AG04449 (cell line): ENCODE measurements at places on chromosomes 12 and 14.

DNA sequence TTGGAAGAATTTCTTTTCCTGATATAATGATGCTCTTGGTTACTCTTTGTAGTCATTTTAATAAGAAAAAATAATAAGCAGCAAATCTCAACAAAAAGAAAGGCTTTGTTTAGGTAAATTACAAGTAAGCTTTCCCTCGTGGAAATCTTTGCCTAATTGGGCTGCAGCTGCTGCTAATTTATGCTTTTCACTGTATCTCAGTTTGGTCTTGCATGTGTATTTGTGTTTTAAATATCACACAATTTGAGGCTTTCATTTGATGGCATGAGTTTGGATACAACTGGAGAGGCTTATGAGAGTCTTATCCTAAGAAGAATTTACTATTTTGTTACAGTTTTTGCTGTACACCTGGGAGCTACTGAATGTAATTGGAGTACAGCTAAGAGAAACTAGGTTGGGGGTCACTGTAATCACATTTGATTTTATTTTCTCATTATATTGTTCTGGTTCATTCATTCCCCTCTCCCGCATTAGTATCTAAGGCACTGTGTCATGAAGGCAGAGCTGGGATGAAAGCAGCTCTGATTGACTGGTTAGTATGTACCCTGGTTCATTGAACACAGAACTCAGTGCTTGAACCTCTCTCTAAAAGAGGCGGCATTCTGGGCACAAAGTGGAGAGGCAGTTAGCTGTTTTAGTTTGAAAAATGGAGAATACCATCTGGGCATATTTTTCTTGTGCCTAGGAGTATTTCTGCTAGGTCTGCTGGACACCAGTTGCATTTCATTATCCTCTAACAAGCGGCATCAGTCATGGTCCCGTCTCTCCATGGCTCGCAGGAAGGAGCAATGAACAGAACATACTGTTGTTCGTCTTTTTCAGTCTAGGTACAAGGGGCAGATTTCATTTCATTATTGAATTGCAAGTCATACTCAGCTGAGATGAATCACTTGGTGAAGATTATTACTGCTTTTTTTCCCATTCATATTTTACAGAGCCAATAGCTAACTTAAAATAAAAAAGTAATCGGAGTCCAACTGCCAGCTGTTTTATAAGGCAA, 118.0 kb upstream of the TMEM260 start:
- DNase-seq: no peak

DNA sequence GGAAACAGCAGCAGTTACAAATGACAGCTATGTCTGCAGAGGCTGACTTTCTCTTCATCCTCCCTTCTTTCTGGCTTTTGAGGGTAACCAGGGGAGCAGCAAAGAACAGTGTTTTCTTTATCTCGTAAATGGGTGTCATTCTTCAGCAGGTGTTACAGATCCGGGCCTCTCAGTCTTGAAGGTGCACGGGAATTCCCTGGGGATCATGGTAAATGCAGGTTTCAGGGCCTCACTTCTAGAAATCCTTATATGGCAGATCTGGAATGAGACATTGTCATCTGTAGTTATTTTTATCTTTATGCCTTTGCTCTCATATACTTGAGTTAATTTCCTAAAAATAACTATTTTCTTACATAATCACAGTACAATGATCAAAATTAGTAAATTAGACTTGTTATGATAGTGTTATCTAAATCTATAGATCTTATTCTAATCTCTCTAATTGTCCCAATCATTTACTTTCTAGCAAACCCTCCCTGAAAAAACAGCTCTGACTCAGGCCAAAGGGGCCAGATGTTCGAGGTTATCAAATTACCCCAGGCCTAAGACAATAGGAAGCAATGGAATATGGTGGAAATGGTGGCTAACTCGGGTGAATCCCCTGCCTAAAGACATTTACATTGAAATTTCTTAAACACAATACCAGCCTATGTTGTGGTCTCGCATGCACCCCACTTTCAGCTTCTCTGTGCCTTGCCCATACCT, 145.0 kb downstream of the CAND1 start:
- no peak for DNase-seq

GRCh38 chr12:98757455-98757854, 112.4 kb downstream of the APAF1 start:
- DNase-seq: no peak

DNA sequence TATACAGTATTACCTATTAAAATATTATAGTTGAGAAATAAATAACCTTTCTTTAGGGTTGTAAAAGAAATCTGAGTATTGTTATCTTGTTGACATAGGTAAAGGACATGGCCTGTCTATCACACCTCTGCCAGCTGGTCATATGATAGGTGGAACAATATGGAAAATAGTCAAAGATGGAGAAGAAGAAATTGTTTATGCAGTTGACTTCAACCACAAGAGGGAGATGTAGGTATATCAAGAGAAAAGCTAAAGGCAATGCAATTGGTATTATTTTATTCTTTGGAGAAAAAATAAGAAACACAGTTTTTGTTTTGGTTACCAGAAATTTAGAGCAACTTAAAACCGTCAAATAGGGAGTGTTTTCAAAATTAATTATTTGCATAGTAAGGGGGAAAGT, 13.5 kb downstream of the CPSF2 start:
- DNase-seq: no peak

DNA sequence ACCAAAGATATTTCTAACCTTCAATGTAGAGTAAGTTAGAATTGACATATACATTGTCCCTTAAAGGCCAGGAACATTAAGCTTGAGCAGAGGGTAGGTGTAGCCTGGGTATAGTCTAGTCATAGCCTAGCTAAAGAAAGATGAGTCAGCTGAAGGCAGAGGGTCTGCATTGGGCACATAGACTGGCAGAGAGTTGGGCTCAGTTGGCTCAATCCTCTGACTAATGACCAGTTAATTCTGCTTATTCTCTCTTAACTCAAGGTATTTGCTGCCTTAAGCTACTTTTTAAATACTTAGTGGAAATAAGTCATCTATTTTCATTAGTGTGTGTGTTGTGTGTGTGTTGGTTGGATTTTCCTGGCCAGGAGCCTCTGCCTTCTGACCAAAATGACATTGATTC, 467.1 kb downstream of the RAD51B start:
- no peak for DNase-seq

DNA sequence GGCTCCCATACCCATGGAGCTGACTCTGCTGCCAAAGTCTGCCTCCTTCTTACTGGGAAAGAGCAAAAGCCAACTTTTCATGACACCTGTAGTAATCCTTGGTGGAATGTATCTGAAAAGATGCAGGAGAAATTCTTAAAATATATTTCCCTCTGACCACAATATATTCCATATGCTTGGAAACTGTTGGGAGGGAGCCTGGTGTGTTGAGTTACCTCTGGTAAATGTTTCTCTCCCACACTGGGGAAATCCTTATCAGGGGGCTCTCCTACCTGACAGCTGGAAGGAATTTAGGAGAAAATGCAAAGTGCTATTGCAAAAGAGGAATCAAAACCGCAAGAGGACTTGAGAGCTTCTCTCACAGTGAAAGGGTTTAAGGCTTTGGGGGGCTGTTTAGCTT, 139.4 kb downstream of the TBX5 start:
- DNase-seq: no peak

- no peak for DNase-seq
Measured at GRCh38 chr12:67940780-67941243, 48.4 kb upstream of the IFNG-AS1 start.

DNA sequence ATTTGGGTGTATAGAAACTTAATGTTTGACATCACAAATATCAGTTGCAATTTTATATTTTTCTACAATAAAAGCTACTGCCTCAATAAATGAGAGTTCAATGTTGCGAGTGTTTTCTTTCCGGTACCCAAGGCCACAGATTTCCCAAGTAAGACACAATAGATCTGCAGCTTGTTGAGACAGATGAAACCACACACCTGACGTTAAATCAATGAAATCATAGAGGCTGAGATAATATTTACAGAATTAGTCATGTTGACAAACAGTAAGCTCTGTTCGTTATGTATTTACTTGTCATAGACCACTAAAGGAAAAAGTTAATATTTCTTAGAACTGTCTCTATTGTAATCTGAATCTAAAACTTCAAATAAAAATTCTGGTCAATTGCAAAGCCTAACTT, 49.2 kb upstream of the PTHLH start:
- DNase-seq: no peak

DNA sequence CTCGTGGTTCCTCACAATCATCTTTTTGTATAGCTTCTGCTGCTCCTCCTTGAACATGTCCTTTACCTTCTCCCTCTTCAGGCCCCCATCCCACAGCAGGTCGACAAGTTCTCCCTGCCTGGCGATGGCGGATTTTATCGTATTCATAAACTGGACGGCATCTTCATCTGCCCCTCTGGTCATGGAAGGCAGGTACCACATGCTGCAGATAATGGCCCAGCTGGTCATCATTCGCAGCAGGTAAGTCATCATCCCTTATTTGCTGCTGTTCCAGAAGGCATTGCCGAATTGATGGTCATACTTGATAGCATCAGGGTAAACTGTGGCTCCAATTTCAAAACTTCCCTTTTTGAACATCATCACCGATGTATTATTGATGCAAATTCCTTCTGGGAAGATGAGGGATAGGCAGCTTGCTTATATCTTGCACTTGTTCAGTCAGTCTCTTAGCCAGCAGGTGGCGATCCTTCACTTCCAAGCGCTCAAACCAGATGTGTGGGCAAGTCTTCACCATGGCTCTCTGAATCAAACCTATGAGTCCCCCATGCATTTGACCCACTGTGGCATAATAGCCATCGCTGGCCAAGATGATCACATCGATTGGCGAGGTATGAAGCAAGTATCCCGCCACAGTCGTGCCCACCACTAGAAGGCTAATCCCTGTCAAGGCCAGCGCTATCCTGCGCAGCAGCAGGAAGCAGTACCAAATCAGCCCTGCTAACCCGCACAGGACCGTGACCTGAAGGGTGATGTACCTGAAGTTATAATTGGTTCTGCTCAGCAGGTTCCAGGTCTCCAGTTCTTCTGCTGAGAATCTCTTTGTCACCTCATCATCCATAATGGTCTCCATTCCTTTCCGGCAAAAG, 381.5 kb upstream of the STXBP6 start:
- no peak for DNase-seq

DNA sequence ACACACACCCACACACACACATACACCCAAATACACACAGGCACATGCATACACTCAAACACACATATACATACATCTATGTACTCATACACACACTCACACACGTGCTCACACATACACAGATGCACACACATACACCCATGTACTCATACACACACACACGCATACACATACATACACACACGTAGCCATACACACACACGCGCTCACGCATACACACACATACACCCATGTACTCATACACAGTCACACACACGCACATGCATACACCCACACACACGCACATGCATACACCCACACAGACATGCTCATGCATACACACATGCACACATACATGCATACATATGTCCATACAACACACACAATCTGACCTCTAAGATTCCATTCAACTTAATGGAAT, 87.7 kb upstream of the ANO2 start:
- DNase-seq: no peak

DNA sequence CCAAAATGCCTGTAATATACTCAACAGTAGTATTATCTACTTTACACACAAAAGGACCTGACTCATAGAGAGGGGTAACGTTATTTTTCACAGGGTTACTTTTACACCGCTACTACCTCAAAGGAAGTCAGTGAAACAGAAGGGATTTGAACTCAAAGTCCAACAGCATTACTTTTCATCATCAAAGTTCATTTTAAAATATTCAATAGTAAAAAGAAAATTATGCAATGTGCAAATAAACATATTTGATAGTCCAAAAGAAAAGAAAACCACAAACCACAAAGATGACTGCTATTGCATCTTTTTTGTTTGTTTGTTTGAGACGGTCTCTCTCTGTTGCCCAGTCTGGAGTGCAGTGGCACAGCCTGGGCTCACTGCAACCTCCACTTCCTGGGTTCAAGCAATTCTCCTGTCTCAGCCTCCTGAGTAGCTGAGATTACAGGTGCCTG, 15.5 kb downstream of the KIF21A start:
- DNase-seq: no peak

GRCh38 chr14:67416810-67417209, 4.8 kb upstream of the PLEK2 start:
- no peak for DNase-seq

- DNase-seq: no peak
Measured at GRCh38 chr12:128856035-128856790, 2.9 kb downstream of the GLT1D1 start.

- no peak for DNase-seq
Measured at GRCh38 chr14:96748362-96748761, 48.8 kb upstream of the VRK1 start.

DNA sequence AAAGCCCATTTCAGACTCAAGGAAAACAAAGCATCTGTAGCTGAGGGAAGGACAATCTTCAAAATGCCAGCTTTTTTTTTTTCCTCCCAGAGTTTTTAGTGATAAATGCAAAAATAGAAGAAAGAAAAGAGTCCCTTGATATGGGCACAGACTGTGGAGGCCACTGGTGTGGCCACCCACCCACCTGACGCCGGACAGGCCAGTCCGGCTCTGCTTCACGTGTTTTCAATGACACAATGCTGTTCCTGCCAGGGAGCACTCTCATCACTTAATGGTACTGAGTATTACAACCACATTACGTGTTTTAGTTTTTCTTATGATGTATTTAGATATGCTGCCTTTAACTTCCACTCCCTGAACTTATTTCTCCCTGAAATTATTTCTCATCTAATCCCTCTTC, 155.7 kb upstream of the HIF1A start:
- DNase-seq: no peak

GRCh38 chr14:50944647-50945413, 547 bp upstream of the PYGL start:
- no peak for DNase-seq

GRCh38 chr12:77133566-77133965, 68.2 kb upstream of the E2F7 start:
- DNase-seq: no peak

DNA sequence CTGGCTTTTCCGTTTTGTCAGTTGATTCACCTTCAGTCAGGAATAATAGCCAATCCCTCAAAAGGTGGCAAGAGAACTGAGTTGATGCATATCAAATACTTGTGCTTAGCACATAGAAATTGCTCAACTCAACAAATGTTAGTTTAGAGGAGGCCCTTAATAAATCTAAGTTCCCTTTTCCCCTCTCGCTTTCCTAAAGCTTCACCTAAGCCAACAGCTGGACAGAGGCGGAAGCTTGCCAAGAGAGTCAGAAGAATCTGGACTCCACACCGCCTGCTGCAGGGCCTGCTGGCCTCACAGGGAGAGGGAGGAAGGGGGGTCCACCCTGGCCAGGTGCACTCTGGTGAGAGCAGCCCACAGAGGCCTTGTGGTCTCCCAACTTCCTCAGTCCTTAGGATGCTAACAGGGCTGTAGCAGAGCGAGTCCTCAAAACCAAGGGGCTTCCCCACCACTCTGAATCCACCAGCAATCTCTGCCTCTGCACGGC, 213.1 kb downstream of the CHST11 start:
- no peak for DNase-seq
